ENCODE measurements at places on chromosomes 13 and 19. TPM values are rescaled to one million over a fixed set of nuclear protein-coding genes. Genes with fewer than 3 reads are reported as not detected.
A peak's percentile ranks its signal among the peaks of the same experiment; 100 is the strongest.

- H3K4me3 ChIP-seq = no peak overlapping the region
- no peak overlapping the region for H3K27ac ChIP-seq
- no peaks in the 10 kb centered on the region for H3K4me1 ChIP-seq
- no peak for DNase-seq
Observed at GRCh38 chr13:43808676-43809075, 21.9 kb upstream of the ENOX1 start.

DNA sequence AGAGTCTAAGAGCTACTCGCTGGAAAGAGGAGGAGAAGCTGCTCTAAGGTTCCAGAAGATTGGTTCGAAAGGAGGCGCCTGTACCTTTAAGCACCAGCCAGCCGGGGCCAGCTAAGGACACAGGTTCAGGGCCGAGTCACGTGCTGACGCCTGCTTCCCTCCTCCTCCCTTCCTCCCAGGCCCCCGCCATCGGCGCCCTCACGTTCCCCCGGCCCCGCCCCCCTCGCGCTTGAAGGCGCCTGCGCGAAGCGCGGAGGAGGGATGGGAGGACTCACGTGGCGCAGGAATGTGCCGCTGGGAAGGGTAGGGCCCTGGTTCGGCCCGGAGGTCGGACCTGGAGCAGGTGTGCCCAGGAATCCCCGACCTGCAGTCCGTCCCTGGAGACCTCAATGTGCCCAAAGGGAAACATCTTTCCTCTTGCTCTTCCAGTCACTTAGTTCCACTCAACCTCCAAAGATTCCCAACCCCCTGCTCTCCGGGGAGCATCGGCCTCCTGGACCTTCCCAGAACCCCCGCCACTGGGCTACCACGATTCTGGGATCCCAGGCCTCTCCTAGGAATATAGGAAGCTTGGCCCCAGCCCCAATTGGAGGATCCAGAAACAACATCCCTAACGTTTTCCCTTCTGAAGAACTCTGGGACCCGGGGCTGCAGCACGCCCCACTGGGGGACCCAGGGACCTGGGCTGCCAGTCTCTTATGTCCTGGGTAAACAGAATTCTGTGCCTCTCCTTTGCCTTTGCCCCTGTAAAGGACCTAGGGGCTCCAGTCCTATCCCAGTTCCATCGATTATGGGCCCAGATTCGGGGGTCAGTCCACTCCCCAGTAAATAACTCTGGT lies 2.5 kb downstream of the DBP start:
- DNase-seq = peak; percentile 90
- H3K27me3 ChIP-seq = no peaks in the 10 kb centered on the region
- peaks cover 44% of the 10 kb centered on the region for H3K4me1 ChIP-seq
- H3K27ac ChIP-seq = peak overlapping the region; percentile 88

- H3K27me3 ChIP-seq = no peaks in the 10 kb centered on the region
- no peak overlapping the region for H3K4me3 ChIP-seq
- H3K4me1 ChIP-seq = no peaks in the 10 kb centered on the region
- H3K36me3 ChIP-seq = no peaks in the 10 kb centered on the region
- H3K27ac ChIP-seq = no peak overlapping the region
Observed at GRCh38 chr13:79228972-79229371, 177.1 kb downstream of the RBM26 start.

- H3K27me3 ChIP-seq = no peaks in the 10 kb centered on the region
- H3K4me1 ChIP-seq = peaks cover 7% of the 10 kb centered on the region
Observed at GRCh38 chr19:3138268-3138667, 2.4 kb downstream of the GNA15 start.

DNA sequence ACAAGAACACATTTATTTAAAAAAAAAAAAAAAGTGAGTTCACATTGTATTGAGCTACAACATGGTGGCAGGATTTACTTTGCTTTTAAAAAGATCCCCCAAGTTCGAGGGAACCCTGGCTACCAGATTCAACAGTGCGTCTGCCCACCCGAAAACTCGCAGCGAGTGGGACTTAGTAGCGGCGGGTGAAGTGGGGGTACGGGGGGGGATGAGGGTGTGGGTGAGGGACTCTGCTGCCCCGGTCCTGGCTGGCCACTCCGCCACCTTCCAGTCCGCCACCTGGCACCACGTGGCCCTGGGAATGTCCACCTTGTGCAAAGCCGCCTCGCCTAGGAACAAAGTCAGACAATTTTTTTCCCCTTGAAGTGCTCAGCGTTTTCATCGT lies 19.3 kb upstream of the TINCR start:
- peaks cover 85% of the 10 kb centered on the region for H3K36me3 ChIP-seq
- peaks cover 41% of the 10 kb centered on the region for H3K4me1 ChIP-seq
- no peak overlapping the region for H3K27ac ChIP-seq

DNA sequence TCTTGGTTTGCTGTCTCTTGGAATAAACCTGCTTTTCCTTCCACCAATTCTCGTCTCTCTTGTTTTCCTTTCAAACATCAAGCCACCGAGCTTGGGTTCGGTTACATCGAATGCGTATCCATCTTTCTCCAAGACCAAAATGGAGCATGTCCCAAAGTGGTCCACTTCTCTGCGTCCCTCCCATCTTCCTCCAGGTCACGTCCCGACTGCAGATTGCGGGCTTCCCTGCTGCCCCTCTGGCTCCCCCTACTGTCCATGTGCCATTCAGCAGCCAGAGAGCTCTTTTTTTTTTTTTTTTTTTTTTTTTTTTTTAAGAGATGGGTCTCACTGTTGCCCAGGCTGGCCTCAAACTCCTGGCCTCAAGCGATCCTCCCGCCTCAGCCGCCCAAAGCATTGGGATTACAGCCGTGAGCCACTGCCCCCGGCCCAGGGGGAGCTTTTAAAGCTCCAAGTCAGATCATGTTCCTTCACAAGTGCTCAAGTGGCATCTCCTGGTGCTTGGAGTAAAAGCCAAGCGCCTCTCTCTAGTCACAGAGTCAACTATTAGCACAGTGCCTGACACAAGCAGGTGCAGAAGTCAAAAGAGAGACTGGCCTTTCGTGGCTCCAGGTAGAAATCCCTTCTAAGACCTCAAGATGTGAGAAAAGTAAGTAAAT lies 10.0 kb downstream of the COL5A3 start:
- H3K27me3 ChIP-seq = peaks cover 13% of the 10 kb centered on the region
- no peak overlapping the region for H3K4me3 ChIP-seq
- no peaks in the 10 kb centered on the region for H3K4me1 ChIP-seq
- peak; percentile 87 for DNase-seq

DNA sequence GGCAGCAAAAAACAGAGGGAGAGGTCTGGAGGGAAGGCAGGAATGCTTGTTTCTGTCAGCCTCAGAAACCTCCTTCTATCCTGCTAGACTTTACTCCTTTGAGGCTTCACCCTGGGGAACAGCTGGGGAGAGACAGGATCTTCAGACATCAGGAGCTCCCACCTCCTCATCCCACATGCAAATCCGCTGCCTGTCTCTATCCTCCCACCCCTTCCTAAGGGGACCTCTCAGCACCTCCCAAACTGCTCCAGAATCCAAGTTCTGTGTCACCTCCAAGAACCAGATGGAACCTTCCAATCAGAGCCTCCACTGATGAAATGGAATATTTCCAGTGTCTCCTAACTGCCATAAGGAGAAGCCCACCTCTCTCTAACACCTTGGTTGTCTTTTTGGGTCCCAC lies 9.7 kb upstream of the ERCC2 start:
- no peaks in the 10 kb centered on the region for H3K4me1 ChIP-seq
- DNase-seq = no peak
- no peak overlapping the region for H3K4me3 ChIP-seq
- H3K27ac ChIP-seq = no peak overlapping the region

Gene PRODH2
- not detected for total RNA-seq

- peaks cover 8% of the 10 kb centered on the region for H3K4me1 ChIP-seq
- no peak for DNase-seq
- no peak overlapping the region for H3K27ac ChIP-seq
- H3K27me3 ChIP-seq = no peaks in the 10 kb centered on the region
- H3K4me3 ChIP-seq = no peak overlapping the region
- no peaks in the 10 kb centered on the region for H3K36me3 ChIP-seq
Observed at GRCh38 chr19:56134654-56134921, 6.5 kb upstream of the ZNF444 start.

GRCh38 chr13:53005626-53006025 lies 23.0 kb upstream of the OLFM4 start:
- no peak for DNase-seq
- no peak overlapping the region for H3K27ac ChIP-seq
- no peaks in the 10 kb centered on the region for H3K36me3 ChIP-seq
- no peak overlapping the region for H3K4me3 ChIP-seq

GRCh38 chr13:31920727-31921100 lies 110.9 kb upstream of the FRY start:
- H3K36me3 ChIP-seq = no peaks in the 10 kb centered on the region
- no peak for DNase-seq
- H3K4me3 ChIP-seq = no peak overlapping the region

Gene PTH2
- 0.60 TPM for total RNA-seq

Gene CCDC122
- not detected for total RNA-seq

- DNase-seq = no peak
- no peaks in the 10 kb centered on the region for H3K4me1 ChIP-seq
- H3K27me3 ChIP-seq = no peaks in the 10 kb centered on the region
- no peak overlapping the region for H3K4me3 ChIP-seq
- H3K36me3 ChIP-seq = no peaks in the 10 kb centered on the region
Observed at GRCh38 chr13:80388506-80388905, 47.6 kb upstream of the SPRY2 start.

GRCh38 chr19:2123682-2124387 lies 27.1 kb downstream of the IZUMO4 start:
- H3K27me3 ChIP-seq = no peaks in the 10 kb centered on the region
- H3K27ac ChIP-seq = no peak overlapping the region
- no peak for DNase-seq
- no peak overlapping the region for H3K4me3 ChIP-seq
- peaks cover 87% of the 10 kb centered on the region for H3K36me3 ChIP-seq

Gene ZNF682
- total RNA-seq = not detected

GRCh38 chr19:2230807-2231533 lies 5.2 kb downstream of the PLEKHJ1 start:
- H3K27ac ChIP-seq = no peak overlapping the region
- no peak overlapping the region for H3K4me3 ChIP-seq
- peaks cover 79% of the 10 kb centered on the region for H3K4me1 ChIP-seq
- H3K36me3 ChIP-seq = peaks cover 79% of the 10 kb centered on the region
- DNase-seq = no peak
- no peaks in the 10 kb centered on the region for H3K27me3 ChIP-seq

Gene IGSF23
- not detected for total RNA-seq

GRCh38 chr13:73842184-73842583 lies 292.0 kb downstream of the KLF12 start:
- H3K36me3 ChIP-seq = no peaks in the 10 kb centered on the region
- H3K27me3 ChIP-seq = no peaks in the 10 kb centered on the region
- no peaks in the 10 kb centered on the region for H3K4me1 ChIP-seq

Gene TUBA3C
- 2.9 TPM for total RNA-seq

Gene LATS2
- total RNA-seq = 3.7 TPM

- no peaks in the 10 kb centered on the region for H3K36me3 ChIP-seq
- no peaks in the 10 kb centered on the region for H3K27me3 ChIP-seq
- no peaks in the 10 kb centered on the region for H3K4me1 ChIP-seq
- DNase-seq = no peak
Observed at GRCh38 chr13:83151308-83151660, 731.0 kb downstream of the SLITRK1 start.

Gene FGF14
- total RNA-seq = not detected

DNA sequence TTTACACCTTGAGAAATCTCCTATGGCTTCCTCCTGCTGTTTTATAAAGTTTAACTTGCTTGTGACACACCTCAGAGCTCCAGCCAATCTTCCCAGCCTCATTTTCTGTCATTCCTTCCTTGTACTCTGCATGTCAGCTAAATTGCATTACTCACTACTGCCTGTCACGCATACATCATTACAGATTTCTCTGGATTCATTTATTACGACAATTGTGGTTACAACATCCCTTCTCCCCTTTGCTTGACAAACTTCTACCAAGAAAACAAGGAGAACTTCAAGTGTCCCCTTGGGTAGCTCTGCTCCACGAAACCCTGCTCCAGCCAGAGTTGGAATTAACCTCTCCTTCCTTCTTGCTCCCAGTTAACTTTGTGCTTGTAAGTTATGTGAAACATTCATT lies 22.0 kb upstream of the GPR18 start:
- H3K36me3 ChIP-seq = peaks cover 22% of the 10 kb centered on the region
- no peaks in the 10 kb centered on the region for H3K4me1 ChIP-seq
- DNase-seq = no peak
- no peaks in the 10 kb centered on the region for H3K27me3 ChIP-seq
- H3K27ac ChIP-seq = no peak overlapping the region

Gene MEX3D
- total RNA-seq = 34.0 TPM

DNA sequence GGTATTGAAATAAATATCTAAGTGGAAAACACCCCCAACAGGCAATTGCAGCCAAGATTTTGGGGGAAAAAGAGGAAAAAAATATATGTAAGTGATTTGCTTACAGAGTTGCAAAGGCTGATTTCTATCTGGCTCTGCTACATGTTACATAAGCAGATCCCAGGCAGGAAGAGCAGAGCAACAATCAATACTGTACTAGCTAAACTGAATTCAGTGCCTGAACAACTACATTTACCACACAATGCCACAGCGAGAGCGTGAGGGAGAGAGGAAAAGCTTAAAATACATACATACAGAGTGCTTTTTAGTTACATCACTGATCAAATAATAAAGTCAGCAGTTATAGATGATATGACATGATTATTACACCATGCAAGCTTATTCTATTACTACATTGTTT lies 665.6 kb upstream of the ARGLU1 start:
- DNase-seq = no peak
- H3K4me1 ChIP-seq = no peaks in the 10 kb centered on the region
- H3K36me3 ChIP-seq = no peaks in the 10 kb centered on the region
- H3K27me3 ChIP-seq = no peaks in the 10 kb centered on the region
- no peak overlapping the region for H3K27ac ChIP-seq
